ENCODE measurements at places on chromosomes 6 and 20.

- DNase-seq, result no peak
Measured at GRCh38 chr20:3652221-3652620, 11.0 kb downstream of the GFRA4 start.

GRCh38 chr20:39268981-39269461 lies 306.9 kb downstream of the DHX35 start:
- peak; percentile 23 for DNase-seq

GRCh38 chr6:112243861-112244827 lies 10.2 kb downstream of the LAMA4 start:
- no peak for DNase-seq

GRCh38 chr20:53795170-53795569 lies 201.5 kb upstream of the ZNF217 start:
- DNase-seq, result no peak

DNA sequence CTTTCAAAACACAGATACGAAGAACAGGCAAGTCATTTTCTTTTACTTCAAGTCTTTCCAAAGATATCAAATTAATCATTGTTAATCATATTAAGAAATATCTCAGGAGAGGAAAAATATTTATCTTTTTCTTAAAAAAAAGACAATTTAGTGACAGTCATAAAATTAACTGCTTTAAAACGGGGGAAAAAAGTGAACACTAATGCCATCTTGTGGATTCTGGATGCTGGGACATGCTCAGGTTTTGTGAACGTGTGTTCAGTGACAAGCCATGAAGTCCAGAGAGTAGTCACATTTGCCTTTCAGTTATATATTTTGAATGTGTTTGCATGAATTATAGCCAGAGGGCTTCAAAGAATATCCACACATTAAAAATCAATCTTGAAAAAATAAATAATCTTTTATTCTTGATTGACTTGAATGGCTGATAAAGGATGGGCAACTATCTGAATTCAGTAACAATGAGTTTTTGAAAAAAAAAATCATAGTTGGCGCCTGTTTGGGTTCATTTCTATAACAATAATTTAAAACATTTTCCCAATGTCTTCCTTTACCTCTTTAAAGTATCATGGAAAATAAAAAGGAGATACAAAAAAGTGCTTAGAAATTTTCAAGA lies 74.7 kb upstream of the NOX3 start:
- DNase-seq, result no peak

All from activated T-cell treated with anti-CD3 and anti-CD28 coated beads for 24 hours (primary cell).